Stimulated activated CD4-positive, alpha-beta T cell treated with anti-CD3 and anti-CD28 coated beads, Interleukin-2, amount 100 ng/mL, for 4 hours (primary cell): ENCODE measurements at places on chromosomes 1 and 21.

GRCh38 chr1:116257836-116258235 is 115.2 kb upstream of the ATP1A1 start:
- no peak for DNase-seq

DNA sequence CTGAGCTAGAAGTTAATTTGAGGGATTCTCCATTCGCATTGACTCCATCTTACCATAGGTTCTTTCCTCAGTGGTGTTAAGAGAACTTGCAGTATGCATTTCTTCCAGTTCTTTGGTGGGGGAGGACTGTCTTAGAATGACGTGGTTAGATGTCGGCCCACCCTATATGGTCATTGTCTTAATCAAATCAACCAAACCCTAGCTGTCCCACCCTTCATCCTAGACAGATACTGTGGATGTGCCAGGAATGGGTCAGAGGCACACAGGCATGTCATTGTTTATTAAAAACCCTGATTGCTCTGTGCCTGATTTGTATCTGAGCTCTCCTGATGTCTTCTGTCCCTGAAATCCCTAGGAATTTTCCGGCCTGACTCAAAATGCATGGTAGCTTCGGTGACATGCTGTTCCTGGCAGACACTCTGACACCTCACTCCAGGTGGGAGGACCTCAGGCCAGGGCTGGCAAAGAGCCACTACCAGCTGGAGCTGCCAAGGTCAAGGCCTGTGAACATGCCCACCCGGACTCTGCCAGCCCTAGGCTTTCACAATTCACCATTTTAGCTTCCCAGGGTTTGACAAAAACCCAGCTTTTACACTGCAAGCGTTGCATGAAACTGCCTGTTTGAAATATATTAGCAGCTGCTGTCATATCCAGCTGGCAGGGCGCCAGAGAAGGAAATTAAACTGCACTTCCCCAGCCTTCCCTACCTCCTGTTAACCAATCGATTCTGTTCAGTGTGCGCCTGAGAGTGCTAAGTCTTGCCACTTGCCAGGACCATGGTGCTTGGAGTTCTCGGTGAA is 134.0 kb downstream of the FAM78B start:
- no peak for DNase-seq

DNA sequence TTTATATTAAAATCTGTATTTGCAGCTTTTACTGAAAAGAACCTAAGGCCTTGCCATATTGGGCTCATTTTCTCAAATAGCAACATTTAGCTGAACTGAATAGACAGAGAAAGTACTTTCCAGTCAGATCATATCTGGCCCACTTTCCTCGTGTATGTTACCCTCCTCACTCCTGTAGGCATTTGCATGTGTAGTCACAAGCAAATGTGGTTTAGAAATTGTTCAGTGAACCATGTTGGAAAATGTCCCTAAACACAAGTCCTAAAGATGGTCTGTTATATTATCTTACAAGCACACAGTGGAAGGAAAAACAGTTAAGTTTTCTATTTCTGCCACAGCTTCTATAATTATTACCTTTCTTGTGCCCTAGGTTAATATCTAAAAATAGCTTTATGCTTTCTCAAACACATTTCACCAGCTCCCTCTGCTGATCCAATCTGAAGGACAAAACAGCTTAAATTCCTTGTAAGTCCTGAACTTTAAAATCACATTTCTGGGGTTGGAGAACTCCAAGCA is 606 bp upstream of the FMO4 start:
- no peak for DNase-seq

- no peak for DNase-seq
These were observed 46.6 kb downstream of the PLD5 start for GRCh38 chr1:242477944-242478343.

GRCh38 chr1:41327383-41327999 is 33.7 kb upstream of the FOXO6 start:
- no peak for DNase-seq

- no peak for DNase-seq
These were observed 257.2 kb downstream of the TTLL7 start for GRCh38 chr1:83741770-83742169.

- no peak for DNase-seq
These were observed 32.2 kb upstream of the MED18 start for GRCh38 chr1:28296401-28297261.

DNA sequence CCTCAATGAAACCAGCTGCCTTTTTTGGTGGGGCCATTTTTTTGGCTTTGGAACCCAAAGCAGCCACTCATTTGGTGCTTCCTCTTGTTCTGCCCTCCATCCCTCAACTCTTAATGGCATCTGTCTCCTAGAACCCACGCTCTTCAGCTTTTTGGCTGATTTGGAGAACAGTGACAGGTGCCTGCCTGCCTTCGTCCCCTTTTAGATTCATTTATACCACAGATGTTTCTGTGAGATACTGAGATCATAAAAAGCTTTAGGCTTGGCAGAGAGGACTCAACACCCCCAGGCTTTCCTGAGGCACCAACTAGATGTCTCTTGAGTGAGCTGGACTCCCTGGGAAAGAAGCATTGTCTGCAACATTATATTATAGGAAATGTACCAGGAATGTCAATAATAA is 20.4 kb upstream of the YTHDF2 start:
- no peak for DNase-seq

DNA sequence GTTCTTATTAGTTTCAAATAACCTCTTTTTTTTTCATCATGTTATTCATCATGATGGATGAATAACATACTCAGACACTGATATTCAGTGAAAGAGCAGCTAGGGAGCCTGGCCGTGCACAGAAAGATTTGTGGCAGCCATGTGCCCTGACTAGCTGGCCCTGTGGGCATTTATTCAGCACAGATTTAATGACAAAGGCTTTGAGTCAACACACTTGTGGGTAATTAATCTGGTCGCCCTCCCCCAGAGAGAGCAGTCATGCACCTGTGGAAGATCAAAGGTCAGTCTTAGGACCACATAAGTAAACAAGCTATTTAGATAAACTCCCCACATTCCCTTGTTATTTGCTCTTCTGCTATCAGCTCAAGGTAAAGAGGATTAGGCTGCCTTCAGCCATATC is 153.2 kb upstream of the HMCN1 start:
- DNase-seq = no peak

DNA sequence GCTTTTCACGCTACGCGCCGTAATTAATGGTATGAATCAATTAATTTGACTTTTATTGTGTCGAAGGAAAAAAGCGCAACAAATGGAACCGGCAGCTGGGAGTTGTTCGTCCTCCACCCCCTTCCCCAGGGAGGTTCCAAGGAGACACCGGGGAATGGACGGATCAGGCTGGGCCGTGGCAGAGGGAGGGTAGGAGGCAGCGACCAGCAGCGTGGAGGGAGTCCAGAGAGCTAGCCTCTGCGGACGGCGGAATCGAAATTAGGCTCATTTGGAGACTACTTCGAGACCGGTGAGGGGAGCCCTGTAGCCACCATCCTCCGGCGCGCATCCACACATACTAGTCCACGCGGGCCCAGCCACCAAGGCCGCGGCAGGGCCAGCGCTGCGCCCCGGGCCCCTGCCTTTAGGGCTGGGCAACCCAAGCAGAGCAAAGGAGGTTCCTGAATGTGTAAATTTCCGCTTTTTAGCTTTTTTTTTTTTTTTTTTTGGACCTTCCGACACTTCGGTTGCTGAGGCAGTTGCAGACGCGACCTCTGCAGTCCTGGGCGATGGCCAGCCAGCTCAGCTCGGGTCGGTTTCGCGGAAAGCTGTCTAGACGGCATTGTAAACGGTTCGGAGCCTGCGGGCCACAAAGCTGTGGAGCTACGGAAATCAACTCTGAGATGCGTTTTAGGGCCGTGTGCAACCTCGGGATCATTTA is 2.2 kb upstream of the FOXD3 start:
- no peak for DNase-seq

- DNase-seq = peak; percentile 29
These were observed 707 bp upstream of the KLHL21 start for GRCh38 chr1:6603238-6603914.

GRCh38 chr1:14642712-14643111 is 44.2 kb downstream of the KAZN start:
- DNase-seq = no peak

DNA sequence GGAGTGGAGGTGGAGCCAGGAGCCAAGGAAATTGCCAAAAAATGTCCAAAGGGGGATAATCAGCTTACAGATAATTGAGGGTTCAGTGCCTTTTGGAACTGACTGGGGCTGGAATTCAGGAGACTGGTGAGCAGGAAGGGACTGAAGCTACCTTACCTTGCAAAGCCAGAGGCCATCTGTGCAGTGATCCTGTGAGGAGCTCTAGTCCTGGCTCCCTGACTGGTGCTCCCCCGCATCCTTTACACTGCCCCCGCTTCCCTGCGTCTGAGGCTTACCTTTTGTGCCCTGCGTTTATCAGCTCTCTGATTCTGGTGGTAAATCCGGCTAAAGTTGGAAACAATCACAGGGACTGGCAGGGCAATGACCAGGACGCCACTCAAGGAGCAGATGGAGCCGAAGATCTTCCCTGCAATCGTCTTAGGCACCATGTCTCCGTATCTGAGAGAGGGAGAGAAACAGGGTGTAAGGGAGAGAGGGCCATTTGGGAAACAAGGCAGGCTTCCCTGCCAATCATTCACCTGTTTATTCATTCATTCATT is 31.0 kb downstream of the DDX20 start:
- no peak for DNase-seq

- no peak for DNase-seq
These were observed 37.6 kb downstream of the C1orf87 start for GRCh38 chr1:60035921-60036320.

DNA sequence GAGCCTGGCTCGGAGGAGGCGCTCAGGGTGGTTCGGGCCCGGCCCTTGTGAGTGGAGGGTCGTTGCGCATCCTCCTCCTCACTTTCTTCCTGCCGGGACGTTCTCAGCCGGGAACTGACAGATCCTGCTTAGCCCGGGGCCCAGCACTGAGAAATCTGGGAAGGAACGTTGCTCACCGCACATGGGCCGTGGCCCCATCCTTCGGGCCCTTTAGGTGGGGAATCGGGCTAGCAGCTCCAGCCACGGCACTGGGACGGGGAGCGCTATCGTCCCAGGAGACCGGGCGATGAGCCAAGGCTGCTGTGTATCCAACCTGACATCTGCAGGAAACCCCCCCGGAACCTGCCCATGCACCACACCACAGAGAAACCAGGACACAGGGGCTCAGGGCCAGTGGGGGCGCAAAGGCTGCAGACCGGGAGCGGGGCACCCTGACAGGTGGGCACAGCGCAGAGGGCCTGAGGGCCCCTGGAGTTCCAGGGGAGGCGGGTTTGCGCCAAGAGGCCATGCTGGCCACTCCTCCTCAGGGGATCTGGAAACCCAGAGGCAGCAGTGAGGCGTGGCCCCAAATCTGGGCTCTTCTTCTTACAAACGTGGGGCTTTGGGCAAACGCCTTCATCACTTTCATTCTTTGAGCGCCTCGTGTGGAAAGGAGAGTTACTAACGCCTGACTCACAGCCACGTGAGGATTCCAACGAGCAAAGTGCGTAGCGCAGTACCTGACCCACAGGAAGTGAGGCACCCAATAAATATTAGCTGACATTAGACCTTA is at the start of gene SH2D5:
TSS of gene SH2D5 (minus strand) at position 116 of the 772 bp plus-strand sequence. CDS start 4,659 bp downstream, outside the sequence.
- peak; percentile 78 for DNase-seq

DNA sequence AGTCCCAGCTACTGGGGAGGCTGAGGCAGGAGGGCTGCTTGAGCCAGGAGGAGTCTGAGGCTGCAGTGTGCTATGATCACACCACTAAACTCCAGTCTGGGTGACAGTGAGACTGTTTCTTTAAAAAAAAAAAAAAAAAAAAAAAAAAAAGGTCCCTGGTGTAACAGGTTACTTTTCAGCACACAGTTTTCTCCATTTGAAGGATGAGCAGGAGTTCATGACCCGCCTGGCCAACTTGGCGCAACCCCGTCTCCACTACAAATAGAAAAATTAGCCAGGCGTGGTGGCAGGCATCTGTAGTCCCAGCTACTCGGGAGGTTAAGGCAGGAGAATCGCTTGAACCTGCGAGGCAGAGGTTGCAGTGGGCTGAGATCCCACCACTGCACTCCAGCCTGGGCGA is 12.4 kb downstream of the HNRNPR start:
- DNase-seq = no peak

- DNase-seq = no peak
These were observed 52.5 kb downstream of the UCK2 start for GRCh38 chr1:165879946-165880345.

DNA sequence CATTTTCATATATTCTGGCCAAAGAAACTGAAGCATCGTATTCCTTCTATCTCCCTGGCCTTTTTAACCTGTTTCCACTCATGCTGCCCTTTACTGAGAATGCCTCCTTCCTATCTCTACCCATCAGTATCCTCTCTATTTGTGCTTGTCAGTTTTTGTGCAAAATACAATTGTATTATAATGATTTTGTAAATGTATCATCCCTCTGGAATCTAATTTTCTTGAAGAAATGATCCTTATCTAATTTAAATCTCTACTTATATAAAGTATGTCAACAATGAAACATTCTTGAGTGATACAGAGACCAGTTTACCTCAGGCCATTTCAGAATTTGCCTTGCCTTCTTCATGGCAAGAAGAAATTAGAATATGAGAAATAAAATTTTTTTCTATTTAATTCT is 59.0 kb upstream of the TEKT2 start:
- DNase-seq = no peak

DNA sequence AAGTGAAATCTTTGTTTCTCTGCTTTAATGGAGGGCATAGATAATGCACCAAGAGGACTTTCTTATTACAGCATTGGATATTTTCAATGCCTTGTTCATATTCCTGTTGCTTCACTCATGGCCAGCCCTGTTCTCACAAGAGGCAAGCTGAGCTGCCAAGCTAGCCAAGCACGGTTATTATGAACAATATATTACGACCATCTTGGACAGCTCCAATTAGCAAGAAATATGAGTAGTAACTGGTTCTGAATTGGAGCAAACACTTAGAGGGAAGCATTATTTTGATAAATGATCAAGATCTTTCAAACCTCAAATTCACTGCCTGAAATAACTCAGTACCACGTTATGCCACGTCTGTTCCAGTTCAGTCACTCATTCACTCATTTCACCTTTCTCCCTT is 159.8 kb downstream of the SETD4 start:
- DNase-seq = no peak

DNA sequence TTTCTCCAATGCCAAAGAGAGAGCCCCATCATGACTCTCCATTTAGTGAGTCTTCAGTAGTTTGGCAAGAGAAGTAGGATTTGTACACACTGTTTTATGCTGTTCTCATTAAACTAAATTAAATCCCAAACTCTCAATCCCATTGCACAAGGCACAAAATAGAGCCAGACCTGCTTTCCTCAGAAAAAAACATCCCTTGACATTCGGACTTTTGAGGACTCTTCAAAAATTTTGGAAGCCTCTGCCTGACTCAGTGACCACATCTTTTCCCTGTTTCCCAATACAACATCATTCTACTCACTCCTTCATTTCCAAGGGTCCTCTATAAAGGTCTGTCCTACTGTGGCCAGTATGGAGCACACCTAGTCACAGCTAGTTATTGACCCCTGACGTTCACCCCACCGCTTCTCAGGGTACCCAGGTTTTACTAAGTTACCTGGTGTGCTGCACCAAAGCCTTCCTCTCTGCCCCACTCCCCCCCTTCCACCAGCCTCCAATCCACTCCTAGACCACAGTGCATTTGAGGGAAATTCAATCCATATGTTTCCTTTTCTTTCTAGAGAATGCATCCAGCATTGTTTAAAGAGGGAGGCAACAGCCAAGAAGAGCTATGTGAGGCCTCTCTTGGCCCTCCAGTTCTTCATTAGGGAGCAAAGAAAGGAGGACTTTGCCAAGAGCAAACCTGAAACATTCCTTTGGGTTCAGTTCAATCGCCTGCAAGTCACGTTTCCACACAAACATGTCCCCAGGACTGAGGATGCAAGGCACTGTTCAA is 428.7 kb downstream of the PLPP3 start:
- no peak for DNase-seq

GRCh38 chr1:7678491-7679158 is 92.5 kb upstream of the VAMP3 start:
- no peak for DNase-seq
